ENCODE measurements at places on chromosomes 6 and 20.

- H3K27ac ChIP-seq: no peak overlapping the region
- peaks cover 10% of the 10 kb centered on the region for H3K4me1 ChIP-seq
These were observed 119.7 kb upstream of the BEND3 start for GRCh38 chr6:107235007-107235406.

- H3K4me3 ChIP-seq: no peak overlapping the region
- no peak overlapping the region for H3K27ac ChIP-seq
- DNase-seq: no peak
- H3K36me3 ChIP-seq: no peaks in the 10 kb centered on the region
These were observed 32.9 kb upstream of the UTRN start for GRCh38 chr6:144252259-144252658.

- H3K27ac ChIP-seq: no peak overlapping the region
- DNase-seq: no peak
- no peaks in the 10 kb centered on the region for H3K4me1 ChIP-seq
- peaks cover 3% of the 10 kb centered on the region for H3K36me3 ChIP-seq
- peaks cover 7% of the 10 kb centered on the region for H3K27me3 ChIP-seq
These were observed 22.5 kb downstream of the SLC52A3 start for GRCh38 chr20:745683-746301.

DNA sequence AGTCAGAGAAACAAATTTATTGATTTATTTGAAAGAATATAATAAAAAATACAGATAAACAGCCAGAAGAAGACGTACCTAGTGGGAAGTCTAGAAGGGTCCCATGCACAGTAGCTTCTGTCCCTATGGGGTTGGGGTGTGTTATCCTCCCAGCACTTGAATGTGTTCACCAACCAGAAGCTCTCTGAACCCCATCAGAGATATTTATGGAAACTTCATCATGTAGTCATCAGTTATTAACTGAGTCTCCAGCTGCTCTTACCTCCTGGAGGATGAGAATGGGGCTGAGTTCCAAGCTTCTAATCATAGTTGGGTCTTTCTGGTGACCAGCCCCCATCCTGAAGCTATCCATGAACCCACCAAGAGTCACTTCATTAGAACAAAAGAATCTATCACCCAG lies 15.4 kb upstream of the USP45 start:
- DNase-seq: no peak
- H3K27ac ChIP-seq: no peak overlapping the region
- H3K36me3 ChIP-seq: no peaks in the 10 kb centered on the region

GRCh38 chr6:106181664-106182418 lies 95.7 kb downstream of the PRDM1 start:
- peaks cover 3% of the 10 kb centered on the region for H3K27me3 ChIP-seq
- no peak for DNase-seq
- H3K27ac ChIP-seq: no peak overlapping the region
- H3K4me3 ChIP-seq: no peak overlapping the region
- no peaks in the 10 kb centered on the region for H3K36me3 ChIP-seq
- H3K4me1 ChIP-seq: peaks cover under 1% of the 10 kb centered on the region

DNA sequence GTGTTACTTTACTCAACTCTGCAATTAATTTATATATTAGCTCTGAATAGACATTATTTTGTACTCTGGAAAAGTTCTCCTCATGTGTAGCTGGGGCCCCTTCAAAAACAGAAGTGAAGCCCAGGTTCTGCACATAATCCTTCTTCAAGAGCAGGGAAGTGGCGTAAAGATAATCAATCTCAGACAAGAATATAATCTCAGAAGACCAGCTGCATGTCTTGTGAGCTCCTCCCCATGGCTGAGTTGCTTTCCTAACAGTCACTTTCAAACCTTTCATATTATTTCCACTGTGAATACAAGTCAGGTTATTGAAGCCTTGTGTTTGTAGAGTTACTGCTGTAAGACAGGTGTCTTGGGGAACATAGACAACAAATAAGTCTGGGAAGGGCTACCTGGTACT lies 691.9 kb downstream of the RFPL4B start:
- H3K27ac ChIP-seq: no peak overlapping the region
- peaks cover 25% of the 10 kb centered on the region for H3K4me1 ChIP-seq
- H3K27me3 ChIP-seq: peaks cover 2% of the 10 kb centered on the region

GRCh38 chr20:4883546-4883945 lies 117.8 kb downstream of the SLC23A2 start:
- H3K36me3 ChIP-seq: peaks cover 20% of the 10 kb centered on the region
- H3K4me1 ChIP-seq: peaks cover 34% of the 10 kb centered on the region
- DNase-seq: no peak
